ENCODE measurements at places on chromosomes 1 and 21.
A peak's percentile ranks its signal among the peaks of the same experiment; 100 is the strongest.

GRCh38 chr1:59605184-59605583 is 209.6 kb upstream of the HOOK1 start:
- DNase-seq, result no peak

DNA sequence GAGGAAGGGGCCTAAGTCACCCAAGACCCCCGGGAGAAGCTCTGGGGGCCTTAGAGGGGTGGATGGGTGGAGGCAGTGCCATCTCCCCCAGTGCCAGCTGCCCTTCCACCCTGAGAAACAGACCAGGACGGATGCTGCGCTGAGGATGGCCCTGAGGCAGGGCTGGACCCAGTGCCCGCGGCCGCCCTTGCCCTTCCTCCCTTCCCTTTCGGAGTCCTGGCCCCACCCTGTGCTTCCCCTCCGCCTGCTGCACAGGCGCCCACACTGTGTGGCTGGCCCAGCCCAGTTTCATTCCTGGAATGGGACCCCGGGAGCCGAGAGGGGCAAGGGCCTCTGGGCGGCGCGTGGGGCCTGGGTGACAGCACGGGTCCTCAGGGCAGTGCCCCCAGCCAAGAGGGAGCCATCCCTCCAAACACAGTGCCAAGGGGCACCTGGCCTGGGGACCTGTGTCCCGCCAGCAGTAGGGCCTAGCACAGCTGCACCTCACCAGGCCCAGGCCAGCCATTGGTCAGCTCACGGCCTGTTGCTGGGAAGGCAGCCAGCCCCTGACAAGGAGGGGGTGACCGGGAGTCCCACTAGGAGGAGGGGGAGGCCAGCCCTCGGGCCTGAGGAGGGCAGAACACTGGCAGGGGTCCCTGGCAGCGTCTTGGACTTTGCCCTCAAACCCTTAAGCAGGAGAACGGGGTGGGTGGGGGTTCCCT is 13.4 kb upstream of the SKI start:
- DNase-seq, result no peak

DNA sequence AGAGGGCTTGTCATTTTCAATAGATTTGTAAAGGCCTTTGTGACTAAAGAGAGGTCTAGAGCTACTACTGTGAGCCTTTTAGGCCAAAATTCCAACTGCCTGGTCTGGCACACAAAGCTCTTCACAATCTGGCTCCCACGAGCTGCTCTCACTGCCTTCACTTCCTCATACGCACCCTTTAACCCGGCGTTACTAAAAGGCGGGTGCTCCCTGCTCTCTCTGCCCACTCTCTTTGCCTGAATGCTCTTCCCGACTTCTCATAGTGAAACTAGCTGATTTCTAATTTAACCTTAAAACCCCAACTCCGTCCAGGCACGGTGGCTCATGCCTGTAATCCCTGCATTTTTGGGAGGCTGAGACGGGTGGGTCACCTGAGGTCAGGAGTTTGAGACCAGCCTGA is 14.2 kb downstream of the BSDC1 start:
- DNase-seq, result no peak

GRCh38 chr1:156726549-156727226 is 1.6 kb upstream of the METTL25B start:
- DNase-seq, result peak; percentile 56

GRCh38 chr1:34597877-34598514 is 156.9 kb upstream of the GJB5 start:
- DNase-seq, result peak; percentile 23

DNA sequence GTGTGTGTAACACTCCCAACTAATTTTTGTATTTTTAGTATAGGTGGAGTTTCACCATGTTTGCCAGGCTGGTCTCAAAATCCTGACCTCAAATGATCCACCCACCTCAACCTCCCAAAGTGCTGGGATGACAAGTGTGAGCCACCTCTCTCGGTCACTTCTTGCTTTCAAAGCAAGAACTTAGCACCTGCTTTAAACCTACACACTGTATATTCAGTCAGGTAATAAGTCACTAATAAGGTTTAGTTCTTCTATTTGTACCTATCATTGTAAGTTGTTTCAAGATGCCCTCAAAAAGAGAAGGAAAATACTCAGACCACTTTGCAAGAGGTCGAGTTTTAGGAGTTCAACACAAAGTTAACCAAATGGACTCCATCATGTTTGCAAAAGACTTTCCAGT is 431.3 kb downstream of the MRPL39 start:
- no peak for DNase-seq

DNA sequence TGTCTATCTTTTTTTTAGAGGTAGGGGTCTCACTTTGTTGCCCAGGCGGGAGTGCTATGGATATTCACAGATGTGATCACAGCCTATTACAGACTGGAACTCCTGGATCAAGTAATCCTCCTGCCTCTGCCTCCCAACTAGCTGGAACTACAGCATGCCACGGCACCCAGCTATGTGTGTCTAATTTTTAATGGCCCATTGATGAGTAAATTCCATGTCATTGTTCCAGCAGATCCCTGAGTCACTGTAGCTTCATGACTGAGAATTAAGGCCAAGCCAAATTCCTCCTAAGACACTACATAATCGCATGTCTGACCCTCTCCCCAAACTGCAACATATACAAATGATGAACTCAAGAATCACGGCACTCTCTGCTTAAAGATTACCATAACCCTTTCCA is 84.2 kb upstream of the RGS2 start:
- DNase-seq, result no peak

GRCh38 chr1:103146166-103146565 is 37.8 kb upstream of the COL11A1 start:
- no peak for DNase-seq
